Urinary bladder (tissue), 4 donors: ENCODE measurements at places on chromosomes 7 and 10.

DNA sequence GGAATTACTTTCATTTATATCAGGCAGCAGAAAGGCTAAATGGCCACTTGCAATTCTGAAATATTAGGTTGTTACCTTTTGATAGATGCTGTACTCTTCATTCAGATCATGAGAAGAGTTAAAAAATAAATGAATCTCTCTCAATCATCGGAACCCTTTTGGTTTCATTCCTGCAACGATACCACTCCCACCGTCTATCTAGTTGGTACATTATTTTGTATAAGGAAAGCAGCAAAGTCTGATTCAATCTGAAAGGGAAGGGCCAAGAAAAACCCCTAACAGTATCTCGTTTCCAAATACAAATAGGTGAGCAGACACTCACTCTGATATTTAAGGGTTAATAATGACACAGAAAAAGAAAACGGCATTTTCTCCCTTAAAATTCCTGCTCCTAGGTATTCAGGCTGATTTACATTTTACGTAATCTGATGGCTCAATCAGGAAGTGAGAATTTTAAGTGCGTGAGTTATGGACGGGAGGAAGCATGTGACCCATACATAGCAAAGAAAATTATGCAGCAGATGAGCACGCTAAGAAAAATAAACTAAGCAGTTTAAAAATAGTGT, 209.4 kb upstream of the KLF14 start:
- DNase-seq: no peak

- no peak for DNase-seq
Observed at GRCh38 chr7:106600569-106601373, 60.2 kb downstream of the CCDC71L start.

DNA sequence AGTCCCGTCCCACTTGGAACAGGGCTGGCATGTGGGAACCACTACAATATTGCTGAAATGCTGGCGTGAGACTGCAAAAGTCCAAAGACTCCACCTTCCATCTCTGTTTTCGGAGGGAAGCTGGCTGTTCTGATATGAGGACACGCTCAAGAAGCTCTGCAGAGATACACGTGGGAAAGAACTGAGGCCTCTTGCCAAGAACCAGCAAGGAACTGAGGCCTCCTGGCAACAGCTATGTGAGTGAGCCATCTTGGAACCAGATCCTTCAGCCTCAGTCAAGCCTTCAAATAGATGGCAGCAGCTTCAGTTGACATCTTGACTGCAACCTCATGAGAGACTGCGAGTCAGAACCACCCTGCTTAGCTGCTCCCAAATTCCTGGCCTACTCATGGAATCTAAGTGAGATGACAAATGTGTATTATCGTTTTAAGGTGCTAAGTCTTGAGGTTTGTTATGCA, 30.8 kb downstream of the SGMS1 start:
- DNase-seq: no peak

- DNase-seq: no peak
Observed at GRCh38 chr10:114239117-114239993, at the start of gene VWA2. TSS of gene VWA2 (plus strand) at chr10:114239254. CDS start at chr10:114248714, 9,460 bp downstream.

GRCh38 chr7:132806834-132807233, 230.6 kb upstream of the PLXNA4 start:
- DNase-seq: no peak

DNA sequence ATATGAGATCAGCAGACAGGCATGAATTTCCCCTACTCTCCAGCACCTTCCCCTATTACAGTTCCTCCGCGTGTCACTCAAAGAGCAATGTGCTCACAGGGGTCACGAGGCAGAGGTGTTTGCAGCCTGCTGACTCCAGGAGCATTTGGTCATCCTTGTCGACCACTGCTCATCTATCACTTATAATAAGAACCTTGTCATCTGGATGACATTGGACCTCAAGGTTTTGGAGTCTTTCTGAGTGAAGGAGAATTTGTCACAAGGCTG, 32.9 kb upstream of the PLPP4 start:
- DNase-seq: no peak

DNA sequence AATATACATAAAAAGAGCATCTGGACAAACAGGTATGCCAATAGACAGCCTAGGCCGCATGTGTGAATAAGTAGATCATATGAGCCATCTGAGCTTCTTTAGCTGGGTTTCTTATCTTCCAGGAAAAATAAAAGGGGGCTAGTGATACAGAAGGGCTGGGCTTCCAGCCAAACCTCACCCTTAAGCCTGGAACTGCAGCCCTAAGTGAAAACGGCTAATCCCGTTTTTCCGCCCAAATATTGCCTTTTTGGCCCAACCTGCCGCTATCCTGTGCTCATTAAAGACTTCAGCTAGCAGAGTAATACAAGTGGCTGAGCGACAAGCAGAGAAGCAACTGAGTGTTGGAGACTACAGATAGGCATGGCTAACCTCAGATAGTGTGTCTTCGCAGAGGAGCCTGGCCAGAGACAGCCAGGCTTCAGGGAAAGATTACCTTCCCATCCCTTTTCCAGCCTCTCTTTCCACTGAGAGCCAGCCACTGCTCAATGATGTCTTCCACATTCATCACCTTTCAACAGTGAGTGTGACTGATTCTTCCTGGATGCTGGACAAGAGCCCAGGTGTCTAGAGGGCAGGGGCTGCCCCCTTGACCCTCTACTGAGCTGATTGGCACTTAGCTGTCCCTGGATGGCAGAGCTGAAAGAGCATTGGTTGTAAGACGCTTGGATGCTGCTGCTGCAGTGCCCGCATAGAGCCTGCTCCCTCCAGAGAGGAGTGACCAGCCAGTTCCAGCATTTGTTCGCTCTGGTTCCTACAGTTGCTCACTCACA, 108.9 kb downstream of the ITGB8 start:
- DNase-seq: no peak

GRCh38 chr7:47423196-47423595, 158.7 kb downstream of the TNS3 start:
- no peak for DNase-seq

DNA sequence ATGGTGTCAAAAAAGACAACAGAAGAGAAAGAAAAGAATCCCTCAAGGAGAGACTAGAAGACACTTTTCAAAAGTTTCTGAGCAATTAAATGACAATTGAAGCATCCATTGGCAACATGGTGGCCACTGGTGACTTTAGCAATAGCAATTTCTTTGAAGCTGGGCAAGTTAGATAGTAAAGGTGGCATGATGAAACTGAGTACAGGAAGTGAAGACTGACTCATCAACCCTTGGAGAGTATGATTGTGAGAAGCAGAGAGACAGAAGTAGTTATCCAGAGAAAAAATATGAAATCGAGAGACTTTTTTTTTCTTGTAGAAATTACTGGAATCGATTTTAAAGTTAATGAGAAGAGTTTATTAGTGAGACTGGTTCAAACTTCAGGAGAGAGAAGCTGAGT, 52.5 kb downstream of the DGKB start:
- DNase-seq: no peak
